HL-60 (cell line): ENCODE measurements at places on chromosomes 1 and 21.

DNA sequence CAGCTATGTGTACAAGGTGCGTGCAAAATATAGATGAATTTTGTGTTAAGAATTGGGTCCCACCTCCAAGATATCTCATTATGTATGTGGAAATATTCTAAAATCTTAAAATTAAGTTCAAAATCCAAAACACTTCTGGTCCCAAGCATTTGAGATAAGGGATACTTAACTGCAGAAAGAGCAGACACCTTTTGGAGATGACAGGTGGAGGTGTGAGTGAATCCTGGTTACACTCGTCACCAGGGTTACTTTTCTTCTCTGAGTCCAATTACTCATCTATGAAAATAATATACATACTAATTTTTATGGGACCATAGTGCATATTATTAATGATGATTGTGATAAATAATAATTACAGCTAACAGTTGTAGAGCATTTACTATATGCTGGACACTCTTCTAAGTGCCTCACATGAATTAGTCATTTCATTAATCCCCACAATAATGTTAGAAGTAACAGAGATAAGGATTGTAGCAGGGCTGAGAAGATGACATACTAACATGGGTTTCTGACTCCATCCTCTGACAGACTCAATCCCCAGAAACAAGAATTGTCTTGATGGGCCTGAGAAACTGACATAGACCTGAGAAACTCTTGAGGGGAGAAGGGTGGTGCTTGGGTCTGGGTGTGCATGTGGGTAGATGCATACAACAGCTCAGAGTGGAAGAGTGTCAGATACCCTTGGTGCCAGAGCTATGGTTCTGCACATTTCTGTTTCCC lies 8.3 kb upstream of the FASLG start:
- DNase-seq = no peak

DNA sequence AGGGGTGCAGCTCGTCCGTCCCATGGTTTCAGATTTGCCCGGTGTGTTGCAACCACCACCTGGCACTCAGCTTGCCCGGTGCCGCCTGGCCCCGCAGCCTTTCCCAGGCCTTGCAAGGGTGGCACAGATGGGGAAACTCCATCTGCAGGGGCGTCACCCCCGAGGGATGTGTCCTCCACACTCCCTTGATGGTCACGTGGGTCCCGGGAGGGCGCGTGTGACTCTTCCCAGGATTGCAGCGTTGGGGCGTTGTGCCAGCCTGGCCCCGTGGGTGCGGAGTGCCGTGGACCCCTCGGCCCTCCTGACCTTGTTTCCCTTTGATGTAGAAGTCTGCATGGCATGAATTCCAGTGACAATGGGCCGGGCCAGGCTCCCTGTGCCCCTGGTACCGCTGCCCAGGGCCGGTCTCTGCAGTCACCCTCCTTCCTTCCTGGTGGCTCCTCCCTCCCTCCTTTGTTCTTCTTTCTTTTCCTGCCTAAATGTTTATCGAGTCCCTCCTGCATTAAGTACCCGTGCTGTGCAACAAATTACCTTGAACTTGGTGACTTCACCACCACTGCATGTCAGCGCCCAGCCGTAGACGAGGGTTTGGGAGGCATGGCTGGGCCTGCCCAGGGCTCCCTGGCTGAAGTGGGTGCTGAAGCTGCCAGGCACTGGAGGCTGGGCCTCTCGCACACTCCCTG lies 22.9 kb downstream of the RRP1 start:
- no peak for DNase-seq

GRCh38 chr1:78142736-78143135 lies 97.0 kb downstream of the GIPC2 start:
- DNase-seq = no peak

- DNase-seq = no peak
These were observed 143.5 kb upstream of the USH2A start for GRCh38 chr1:216566641-216567205.

GRCh38 chr1:117959364-117959763 lies 29.8 kb downstream of the WDR3 start:
- DNase-seq = no peak
